ENCODE measurements at places on chromosomes 11 and 22.

DNA sequence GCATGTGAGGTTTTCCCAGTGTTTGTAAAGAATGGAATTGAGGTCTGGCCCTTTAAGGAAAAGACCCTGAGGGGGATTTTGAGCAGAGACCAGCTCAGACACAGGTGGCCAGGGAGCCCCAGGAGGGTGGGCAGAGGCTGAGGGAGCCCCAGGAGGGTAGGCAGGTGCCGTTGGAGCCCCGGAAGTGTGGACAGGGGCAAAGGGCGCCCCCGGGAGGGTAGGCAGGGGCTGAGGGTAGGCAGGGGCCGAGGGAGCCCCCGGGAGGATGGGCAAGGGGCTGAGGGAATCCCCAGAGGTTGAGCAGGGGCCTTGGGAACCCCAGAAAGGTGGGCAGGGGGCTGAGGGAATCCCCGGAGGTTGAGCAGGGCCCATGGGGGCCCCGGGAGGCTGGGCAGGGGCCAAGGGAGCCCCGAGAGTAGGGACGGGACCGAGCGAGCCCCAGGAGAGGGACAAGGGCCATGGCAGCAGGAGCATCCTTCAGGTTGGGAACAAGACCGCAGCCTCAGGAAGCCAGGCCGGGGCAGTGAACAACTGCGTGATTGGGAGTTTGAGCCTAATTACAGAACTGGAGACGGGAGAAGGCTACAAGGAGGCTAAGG is 292.0 kb downstream of the BRD1 start:
- no peak for DNase-seq

GRCh38 chr11:44791316-44791925 is 64.7 kb downstream of the TSPAN18 start:
- DNase-seq = no peak

DNA sequence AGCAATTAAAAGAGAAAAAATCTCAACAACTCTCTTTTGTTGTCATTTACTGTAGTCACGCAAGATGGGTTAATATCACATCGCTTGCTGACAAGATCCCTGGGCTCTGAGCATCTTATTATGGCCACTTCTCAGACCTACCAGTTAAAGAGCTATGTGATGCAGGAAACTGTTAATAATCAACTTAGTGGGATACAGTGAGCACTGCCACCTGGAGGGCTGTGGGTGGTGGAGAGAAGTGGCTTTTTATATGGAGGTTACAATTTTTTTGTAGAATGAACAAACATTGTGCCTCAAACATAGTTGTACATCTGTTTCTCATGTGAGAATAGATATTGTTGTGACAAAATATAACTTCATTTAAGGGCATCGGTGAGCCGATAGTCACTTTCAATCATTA is 181.0 kb downstream of the TENM4 start:
- DNase-seq = no peak

DNA sequence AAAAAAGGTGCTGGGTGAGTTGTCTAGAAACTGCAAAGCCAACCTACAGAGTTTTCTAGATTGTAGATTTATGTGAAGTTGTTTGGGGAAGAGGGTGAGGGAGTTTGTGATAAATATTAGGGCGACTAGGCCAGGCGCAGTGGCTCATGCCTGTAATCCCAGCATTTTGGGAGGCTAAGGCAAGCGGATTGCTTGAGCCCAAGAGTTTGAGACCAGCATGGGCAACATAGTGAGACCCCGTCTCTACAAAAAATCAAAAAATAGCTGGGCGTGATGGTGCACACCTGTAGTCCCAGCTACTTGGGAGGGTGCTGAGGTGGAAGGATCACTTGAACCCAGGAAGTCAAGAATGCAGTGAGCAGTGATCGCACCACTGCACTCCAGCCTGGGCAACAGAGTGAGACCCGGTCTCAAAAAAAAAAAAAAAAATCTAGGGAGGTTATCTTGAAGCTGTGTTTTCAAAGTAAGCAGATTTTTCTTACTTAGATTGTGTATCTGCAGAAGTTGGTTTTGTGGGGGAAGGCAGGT is 844 bp downstream of the APOL6 start:
- DNase-seq = no peak

GRCh38 chr11:71323876-71324526 is 71.6 kb upstream of the SHANK2 start:
- DNase-seq = no peak

- DNase-seq = no peak
Measured at GRCh38 chr22:16806401-16806800, 18.8 kb downstream of the XKR3 start.

DNA sequence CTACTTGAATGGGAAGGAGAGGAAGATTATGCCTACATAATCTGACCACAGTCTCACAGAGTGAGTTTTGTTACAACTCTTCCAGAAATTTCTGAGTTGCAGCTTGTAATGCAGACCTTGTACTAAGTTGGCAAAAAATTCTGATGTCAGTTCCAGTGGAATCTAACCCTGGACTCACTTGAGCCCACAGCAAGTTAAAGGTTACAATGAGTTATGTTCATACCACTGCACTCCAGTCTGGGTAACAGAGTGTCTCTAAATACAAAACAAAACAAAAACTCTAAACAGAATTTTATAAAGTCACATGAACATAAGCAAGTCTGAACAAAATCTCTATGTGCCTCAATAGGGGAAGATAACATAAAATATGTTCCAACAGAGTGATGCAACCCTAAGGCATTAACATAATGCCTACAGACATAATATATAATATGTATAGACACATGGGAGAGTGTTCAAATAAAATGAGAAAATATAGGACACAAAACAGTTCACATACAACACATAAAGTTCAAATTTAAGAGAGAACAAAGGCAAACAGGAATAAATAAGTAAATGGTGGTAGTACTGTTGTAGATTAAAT is 1.1 kb downstream of the GLYAT start:
- no peak for DNase-seq

GRCh38 chr11:7257724-7258123 is 6.0 kb downstream of the SYT9 start:
- DNase-seq = no peak

DNA sequence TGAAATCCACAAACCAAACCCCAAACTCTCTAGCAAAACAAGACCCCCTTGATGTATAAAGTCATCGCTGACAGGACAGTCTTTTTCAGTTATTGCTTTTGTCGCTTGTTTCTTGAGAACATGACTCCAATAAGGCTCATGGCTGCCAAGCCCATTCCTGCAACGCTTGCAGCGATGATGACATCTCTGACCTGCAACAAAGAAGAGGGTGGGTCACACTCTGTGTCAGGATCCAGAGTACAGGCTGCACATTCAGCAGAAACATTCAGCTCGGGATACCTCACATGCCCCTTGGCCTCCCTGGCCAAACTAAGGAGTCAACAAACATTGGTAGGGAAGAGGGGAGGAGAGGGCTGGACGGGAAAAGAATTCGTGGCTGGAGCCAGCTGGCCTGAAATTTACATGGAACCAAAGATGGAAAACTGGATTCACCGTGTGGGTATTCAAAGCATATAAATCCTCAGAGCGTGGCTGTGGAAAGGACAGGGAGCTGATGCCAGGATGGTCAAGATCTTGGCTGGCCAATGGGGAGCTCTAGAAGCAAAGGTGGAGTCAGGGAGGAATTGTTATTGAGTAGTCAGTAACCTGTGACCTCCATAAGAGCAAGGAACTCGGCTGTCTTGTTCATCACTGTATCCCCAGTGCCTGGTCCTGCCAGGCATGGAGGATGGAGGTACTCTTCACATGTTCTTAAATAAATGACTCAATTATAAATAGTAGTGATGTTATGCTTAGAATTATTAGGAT is 11.8 kb upstream of the PLAAT2 start:
- DNase-seq = no peak

GRCh38 chr22:26894766-26895485 is 237.5 kb downstream of the MIAT start:
- DNase-seq = no peak

- no peak for DNase-seq
Measured at GRCh38 chr11:98616098-98616655, 404.6 kb upstream of the CNTN5 start.

GRCh38 chr22:25448435-25449051 is 115.9 kb upstream of the GRK3 start:
- DNase-seq = no peak

GRCh38 chr11:130390071-130390758 is 38.2 kb downstream of the ADAMTS8 start:
- DNase-seq = no peak
